NCI-H1105 treated with DMSO at 0.1 percent for 48 hours (cell line): ENCODE measurements at places on chromosomes 12 and 14.

DNA sequence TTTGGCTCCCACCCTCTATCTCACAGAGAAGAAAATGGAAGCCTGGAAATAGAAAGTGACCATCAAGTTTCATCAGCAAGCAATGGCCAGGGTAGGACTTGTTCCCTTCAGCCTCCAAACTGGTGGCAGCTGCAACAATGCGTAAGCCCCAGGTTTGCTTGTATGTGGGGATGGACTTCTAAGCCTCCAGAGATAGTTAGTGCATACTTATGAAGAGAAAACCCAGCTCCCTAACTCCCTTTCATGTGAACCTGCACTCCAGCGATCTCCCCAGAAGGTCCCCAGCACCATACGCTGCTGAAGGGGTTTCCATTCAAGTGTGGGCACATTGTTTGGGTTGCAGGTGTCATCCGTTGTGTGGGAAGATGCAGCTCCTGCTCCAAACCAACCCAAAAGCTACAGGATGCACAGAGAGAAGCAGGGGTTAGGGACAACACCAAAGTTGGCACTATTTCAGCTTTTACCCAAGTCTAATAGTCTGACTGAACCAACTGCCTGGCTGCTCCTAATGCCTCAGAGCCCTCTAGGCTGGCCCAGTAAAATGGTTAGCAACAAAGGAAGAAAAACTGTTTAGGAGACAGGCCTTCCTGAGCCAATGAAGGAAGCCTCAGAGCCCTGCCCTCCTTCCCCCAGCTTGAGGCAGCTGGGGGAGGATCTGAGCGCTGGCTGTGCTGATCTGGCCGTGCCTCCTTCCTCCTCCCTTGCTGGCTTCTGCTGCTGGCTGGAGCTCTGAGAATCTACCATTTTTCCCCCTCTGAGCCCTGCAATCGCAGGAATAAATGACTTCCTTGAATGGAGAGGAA lies 12.3 kb downstream of the ZFP36L1 start:
- DNase-seq = no peak

GRCh38 chr14:53596853-53597525 lies 359.6 kb downstream of the BMP4 start:
- DNase-seq = no peak

DNA sequence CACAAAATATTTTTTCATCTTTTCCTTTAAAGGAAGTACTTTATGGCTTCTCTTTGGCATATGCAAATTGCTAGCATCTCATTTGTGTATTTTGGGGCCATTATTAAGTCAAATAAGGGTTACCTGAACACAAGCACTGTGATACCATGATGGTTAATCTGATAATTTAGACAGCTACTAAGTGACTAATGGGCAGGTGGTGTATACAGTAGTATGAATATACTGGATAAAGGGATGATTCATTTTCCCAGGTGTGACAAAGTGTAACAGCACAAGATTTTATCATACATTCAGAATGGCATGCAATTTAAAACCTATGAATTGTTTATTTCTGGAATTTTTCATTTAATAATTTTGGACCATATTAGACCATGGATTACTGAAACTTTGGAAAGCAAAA lies 27.2 kb upstream of the ANO4 start:
- no peak for DNase-seq

- no peak for DNase-seq
Observed at GRCh38 chr12:111138016-111138415, 217.6 kb upstream of the MYL2 start.
